Stimulated activated CD8-positive, alpha-beta memory T cell treated with anti-CD3 and anti-CD28 coated beads, Interleukin-4, amount 100 ng/mL, for 24 hours (primary cell): ENCODE measurements at places on chromosomes 1 and 21.

GRCh38 chr1:64514197-64514765 lies 44.4 kb downstream of the CACHD1 start:
- DNase-seq: no peak

DNA sequence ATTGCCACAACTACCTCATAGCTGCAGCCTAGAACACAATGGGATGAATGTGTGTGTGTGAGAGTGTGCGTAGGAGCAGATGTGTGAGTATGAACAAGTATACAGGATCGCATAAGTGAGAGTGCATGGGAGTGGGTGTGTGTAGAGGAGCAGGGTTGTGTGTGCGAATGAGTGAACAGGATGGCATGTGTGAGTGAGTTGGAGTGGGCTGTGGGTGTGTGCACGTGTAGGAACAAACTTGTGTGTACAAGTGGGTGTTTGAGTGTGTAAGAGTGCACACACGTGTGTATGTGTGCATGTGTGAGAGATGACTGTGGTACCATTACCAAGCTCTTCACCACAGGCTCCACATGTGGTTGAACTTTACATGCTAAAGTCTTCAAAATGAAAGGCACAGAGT lies 175.4 kb upstream of the EDN2 start:
- DNase-seq: no peak

GRCh38 chr1:66624412-66625060 lies 90.6 kb downstream of the SGIP1 start:
- DNase-seq: no peak

GRCh38 chr21:28705616-28706015 lies 287.1 kb downstream of the LTN1 start:
- no peak for DNase-seq

DNA sequence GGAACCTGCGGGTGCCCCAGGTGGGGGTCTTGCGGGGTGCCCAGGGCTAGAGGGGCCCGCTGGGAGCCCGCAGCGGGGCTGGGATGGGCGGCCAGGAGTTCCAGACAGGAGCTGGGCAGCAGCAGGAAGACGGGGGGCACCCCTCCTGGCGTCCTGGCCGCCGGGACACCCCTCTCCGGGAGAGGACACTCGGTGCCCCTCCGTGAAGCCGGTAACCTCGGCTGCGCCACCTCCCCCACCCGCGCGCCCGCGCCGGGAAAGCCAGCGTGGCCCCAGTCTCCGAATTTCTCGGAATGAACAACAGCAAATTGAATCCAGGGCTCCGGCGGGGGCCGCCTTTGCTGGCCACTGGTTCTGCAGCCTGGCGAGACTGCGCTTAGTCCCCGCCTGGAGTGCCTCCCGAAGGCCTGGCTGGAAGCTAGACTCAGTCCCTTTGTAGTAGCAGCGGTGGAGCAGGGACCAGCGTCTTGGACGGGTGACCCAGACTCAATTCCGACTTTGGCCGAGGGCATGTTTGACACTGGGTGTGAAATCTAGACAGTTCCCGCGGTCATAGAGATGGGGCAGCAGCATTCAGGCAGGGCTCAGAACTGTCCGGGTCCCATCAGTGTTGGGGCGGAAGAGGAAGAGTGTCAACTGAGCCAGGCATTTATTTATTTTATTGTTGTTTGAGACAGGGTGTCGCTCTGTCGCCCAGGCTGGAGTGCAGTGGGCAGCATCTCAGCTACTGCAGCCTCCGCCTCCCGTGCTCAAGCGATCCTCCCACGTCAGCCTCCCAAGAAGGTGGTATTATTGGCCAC lies 773 bp downstream of the IFNGR2 start:
- no peak for DNase-seq
